Anterior cingulate cortex (tissue), 58 donors: ENCODE measurements at places on chromosomes 5 and 9.

- no peak for DNase-seq
Observed at GRCh38 chr5:103035701-103036100, 84.2 kb downstream of the GIN1 start.

- DNase-seq: no peak
Observed at GRCh38 chr9:128429513-128430086, 8.9 kb downstream of the CERCAM start.

- peak; percentile 11 for DNase-seq
Observed at GRCh38 chr9:113876151-113876992, at the start of gene ZNF618. TSS of gene ZNF618 (plus strand) at chr9:113876309. CDS start at chr9:113876381, 72 bp downstream.

- no peak for DNase-seq
Observed at GRCh38 chr5:50593681-50594080, 72.8 kb upstream of the PARP8 start.

- DNase-seq: no peak
Observed at GRCh38 chr5:127006744-127007143, 23.6 kb downstream of the MARCHF3 start.

DNA sequence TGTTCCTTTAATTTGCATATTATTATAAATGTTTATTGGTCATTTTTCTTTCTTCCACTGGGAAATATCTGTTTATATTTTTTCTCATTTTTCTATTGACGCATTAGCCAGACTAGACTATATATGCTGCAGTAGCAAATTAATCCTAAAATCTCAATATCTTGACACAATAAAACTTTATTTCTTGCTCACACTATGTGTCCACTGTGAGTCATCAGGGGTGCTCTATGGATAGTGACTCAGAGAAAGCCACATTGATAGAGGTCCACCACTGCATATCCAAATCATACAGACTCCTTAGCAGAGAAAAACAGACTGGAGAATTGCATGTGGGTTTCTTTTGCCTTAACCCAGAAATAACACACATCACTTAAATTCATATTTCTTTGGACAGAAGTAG is 20.8 kb downstream of the OR1L3 start:
- no peak for DNase-seq

DNA sequence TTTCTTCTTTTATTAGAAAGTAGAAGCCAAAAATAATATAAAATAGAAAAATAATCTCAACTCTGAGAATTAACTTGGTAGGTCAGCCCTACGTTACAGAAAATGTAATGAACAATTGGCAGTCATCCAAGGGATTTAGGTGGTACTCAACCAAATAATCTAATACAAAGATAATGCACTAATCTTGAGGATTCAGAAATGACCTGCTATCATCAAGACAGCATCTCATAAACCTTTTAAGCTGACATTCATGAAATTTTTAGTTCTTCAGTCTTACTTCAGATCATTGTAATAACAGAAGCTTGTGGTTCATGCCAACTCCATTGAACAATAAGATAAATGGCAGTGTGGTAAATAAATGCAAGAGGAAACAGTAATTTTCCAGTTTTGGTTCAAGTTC is 1058.0 kb downstream of the MAT2B start:
- DNase-seq: no peak

- DNase-seq: no peak
Observed at GRCh38 chr5:53262348-53262970, 152.9 kb upstream of the MOCS2 start.

- DNase-seq: no peak
Observed at GRCh38 chr9:124504530-124505005, 2.6 kb downstream of the NR5A1 start.

GRCh38 chr5:2129568-2130272 is 247.0 kb upstream of the IRX4 start:
- no peak for DNase-seq

DNA sequence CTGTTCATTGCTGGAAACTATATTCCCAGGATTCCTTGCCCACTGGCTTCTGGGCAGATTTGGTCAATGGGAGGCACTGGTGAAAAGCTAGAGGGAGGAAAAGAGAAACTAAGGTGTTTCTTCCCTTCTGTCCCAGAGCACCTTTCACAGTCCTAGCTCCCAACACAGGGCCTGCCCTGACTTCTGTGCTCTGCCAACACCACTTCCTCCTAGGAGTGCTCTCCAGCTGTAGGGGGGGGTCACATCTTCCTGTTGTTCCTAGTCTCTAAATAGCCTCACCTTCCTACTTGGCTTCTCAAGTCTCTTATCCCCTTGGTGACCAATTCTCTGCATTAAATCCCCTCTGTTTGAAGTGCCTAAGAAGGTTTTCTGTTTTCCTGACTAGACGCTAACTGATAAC is 115.4 kb downstream of the ADRB2 start:
- DNase-seq: no peak

DNA sequence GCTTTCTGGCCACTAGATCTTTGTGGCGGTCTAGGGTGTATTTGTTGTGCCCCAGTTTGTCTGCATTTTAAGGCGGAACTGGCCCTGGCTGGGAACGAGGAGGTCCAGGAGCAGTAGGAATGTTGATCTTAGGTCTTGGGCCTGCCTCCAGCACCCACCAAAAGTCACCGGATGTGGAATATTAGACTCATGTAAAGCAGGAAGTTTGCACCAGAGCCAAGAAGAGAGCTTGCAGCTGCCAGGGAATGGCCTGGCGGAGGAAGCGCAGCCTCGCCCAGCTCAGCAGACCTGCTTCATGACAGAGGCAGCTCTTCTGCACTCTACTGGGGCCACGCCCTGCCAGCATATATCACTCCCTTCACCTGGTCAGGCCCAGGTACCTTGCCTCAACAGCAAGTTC is 3.3 kb downstream of the GPX3 start:
- no peak for DNase-seq

- DNase-seq: no peak
Observed at GRCh38 chr9:90309809-90310520, 332.7 kb downstream of the DIRAS2 start.

- DNase-seq: no peak
Observed at GRCh38 chr5:123215929-123216702, 127.1 kb downstream of the PRDM6 start.

DNA sequence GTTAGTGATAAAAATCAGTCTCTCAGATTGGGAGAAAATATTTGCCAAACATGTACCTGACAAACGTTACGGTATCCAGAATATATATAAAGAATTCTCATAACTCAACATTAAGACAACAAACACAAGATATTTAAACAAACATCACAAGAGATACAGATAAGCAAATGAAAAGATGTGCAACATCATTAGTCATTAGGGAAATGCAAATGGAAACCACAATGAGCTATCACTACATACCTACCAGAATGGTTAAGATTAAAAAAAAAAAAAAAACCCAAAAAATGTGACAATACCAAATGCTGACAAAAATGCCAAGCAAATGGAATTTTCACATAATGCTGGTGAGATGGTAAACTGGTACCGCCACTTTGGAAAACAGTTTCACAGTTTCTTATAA is 15.4 kb downstream of the CERT1 start:
- no peak for DNase-seq

- no peak for DNase-seq
Observed at GRCh38 chr9:137455359-137455991, 3.7 kb downstream of the NSMF start.

- DNase-seq: no peak
Observed at GRCh38 chr9:86557918-86558317, 203.7 kb upstream of the TUT7 start.

- no peak for DNase-seq
Observed at GRCh38 chr9:36135741-36136271, 727 bp upstream of the GLIPR2 start.

- no peak for DNase-seq
Observed at GRCh38 chr5:90813392-90813791, 254.8 kb downstream of the ADGRV1 start.
